Osteoblast (primary cell): ENCODE measurements at places on chromosomes 4 and X. TPM values are rescaled to one million over a fixed set of nuclear protein-coding genes. Genes with fewer than 3 reads are reported as not detected.

CT45A10 gene
- total RNA-seq: not detected in 2 replicates

SH3TC1 gene
- total RNA-seq: 3.5 and 3.6 TPM in 2 replicates

DNA sequence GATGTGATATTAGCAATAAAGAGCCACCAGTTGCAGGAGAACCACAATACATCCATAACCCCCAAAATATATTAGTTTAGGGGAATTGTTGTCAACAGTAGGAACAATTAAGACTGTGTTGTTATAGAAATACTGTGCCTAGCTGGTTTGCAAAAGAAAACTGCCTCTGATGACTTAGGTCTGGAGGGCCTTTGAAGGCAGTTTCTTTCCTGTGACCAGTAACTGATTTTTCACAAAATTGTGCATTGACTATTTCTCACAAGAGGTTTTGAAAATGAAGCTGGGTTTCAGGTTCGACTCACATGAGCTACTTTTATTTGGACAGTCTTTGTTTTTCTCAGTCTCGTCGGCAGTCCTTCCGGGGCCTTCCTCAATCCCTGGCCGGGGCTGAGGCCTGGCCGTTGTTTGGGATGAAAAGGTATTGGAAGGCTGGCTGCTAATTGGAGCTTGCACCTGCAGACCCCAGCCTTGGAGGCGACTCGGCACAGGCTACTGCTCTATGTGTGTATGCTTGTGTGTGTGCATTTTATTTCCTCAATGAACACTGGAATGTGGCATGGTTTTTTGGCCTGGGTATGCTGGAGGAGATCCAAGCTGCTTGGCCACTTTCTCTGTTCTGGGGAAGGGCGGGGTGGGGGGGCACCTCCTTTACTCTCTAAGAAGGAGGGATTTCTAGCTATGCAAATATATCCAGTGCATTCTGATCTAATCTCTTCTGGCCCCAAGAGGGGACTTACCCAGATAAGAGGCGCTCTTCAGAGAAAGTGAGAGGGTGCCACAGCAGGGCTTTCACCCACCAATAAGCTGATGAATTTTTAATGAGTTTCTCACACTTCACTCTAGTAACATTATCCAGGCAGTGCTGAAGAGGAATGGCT lies 49.5 kb upstream of the LNX1 start:
- DNase-seq: no peak
- no peak overlapping the region for H3K4me3 ChIP-seq
- no peaks in the 10 kb centered on the region for H3K27me3 ChIP-seq
- no peak overlapping the region for H3K27ac ChIP-seq
- H3K36me3 ChIP-seq: no peaks in the 10 kb centered on the region

YIPF6 gene
- 21.5 and 27.1 TPM in 2 replicates for total RNA-seq

- no peaks in the 10 kb centered on the region for H3K36me3 ChIP-seq
- no peak for DNase-seq
- H3K4me1 ChIP-seq: peaks cover 2% of the 10 kb centered on the region
- H3K4me3 ChIP-seq: no peak overlapping the region
- H3K27ac ChIP-seq: no peak overlapping the region
Observed at GRCh38 chr4:140955641-140956040, 177.6 kb downstream of the RNF150 start.

GRCh38 chr4:141702472-141703182 lies 66.2 kb downstream of the IL15 start:
- H3K4me1 ChIP-seq: no peaks in the 10 kb centered on the region
- no peak overlapping the region for H3K4me3 ChIP-seq
- H3K27me3 ChIP-seq: no peaks in the 10 kb centered on the region
- no peaks in the 10 kb centered on the region for H3K36me3 ChIP-seq
- no peak overlapping the region for H3K27ac ChIP-seq

CT45A3 gene
- not detected in 2 replicates for total RNA-seq

- H3K27me3 ChIP-seq: no peaks in the 10 kb centered on the region
- no peaks in the 10 kb centered on the region for H3K4me1 ChIP-seq
- no peak overlapping the region for H3K4me3 ChIP-seq
- no peak for DNase-seq
- no peaks in the 10 kb centered on the region for H3K36me3 ChIP-seq
Observed at GRCh38 chrX:19070555-19070994, 51.7 kb downstream of the ADGRG2 start.

GRCh38 chr4:70713453-70714078 lies 8.2 kb upstream of the RUFY3 start:
- DNase-seq: no peak
- H3K36me3 ChIP-seq: no peaks in the 10 kb centered on the region
- no peak overlapping the region for H3K27ac ChIP-seq
- H3K4me1 ChIP-seq: peaks cover 26% of the 10 kb centered on the region
- H3K4me3 ChIP-seq: no peak overlapping the region

GRCh38 chr4:23966725-23967124 lies 76.9 kb upstream of the PPARGC1A start:
- no peak for DNase-seq
- no peaks in the 10 kb centered on the region for H3K36me3 ChIP-seq
- no peaks in the 10 kb centered on the region for H3K4me1 ChIP-seq
